Caco-2 (cell line): ENCODE measurements at places on chromosomes 5 and 9. TPM values are rescaled to one million over a fixed set of nuclear protein-coding genes. Genes with fewer than 3 reads are reported as not detected.

Gene KIF27
- 1.8 and 2.0 TPM in 2 replicates for total RNA-seq

- DNase-seq: no peak
Observed at GRCh38 chr9:98410185-98410697, 154.8 kb upstream of the TBC1D2 start.

- no peak for DNase-seq
Observed at GRCh38 chr5:167702014-167702413, 589.4 kb upstream of the WWC1 start.

Gene CKS2
- total RNA-seq: 93.8 and 94.1 TPM in 2 replicates

GRCh38 chr9:116479056-116479544 lies 208.0 kb upstream of the TRIM32 start:
- no peak for DNase-seq

Gene TLX3
- not detected in 2 replicates for total RNA-seq
